Left renal pelvis (tissue), 4 donors: ENCODE measurements at places on chromosomes 13 and 19.

GRCh38 chr13:45773236-45773635, 71.1 kb downstream of the CBY2 start:
- no peak for DNase-seq

- no peak for DNase-seq
Observed at GRCh38 chr13:20716951-20717350, 13.5 kb downstream of the IL17D start.

DNA sequence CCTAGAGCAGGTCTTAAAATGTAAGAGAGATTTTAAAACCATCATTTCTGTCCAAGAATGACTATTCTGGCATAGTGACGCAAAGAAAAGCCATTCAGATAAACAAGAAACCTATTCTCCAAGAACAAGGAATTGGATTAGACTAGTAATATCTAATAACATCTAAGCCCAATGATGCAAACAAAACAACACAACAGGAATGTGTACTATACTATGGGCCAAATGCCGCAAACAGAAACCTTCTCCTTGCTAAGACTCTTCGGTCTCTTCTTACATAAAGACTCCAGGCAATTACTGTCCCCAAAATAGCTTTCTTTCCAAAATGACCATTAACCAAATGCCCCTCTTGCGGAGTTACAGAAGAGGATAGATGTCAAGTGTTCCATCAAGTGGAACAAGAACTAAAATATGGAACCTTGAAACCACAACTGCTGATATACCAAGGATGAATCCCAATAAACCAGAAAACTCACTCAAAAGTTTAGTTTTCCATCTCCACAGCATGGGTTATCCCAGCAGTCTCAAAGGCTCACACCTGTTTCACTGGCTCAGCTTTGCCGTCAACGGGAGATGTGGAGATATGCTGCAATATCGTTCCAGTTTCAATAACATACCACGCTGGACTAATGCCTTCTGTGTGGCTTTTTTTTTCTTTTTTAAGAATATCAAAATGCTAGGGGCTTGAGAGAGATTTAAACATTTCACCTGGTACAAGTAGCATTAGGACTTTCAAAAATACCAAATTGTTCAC, 76.2 kb downstream of the FOXO1 start:
- DNase-seq, result no peak

DNA sequence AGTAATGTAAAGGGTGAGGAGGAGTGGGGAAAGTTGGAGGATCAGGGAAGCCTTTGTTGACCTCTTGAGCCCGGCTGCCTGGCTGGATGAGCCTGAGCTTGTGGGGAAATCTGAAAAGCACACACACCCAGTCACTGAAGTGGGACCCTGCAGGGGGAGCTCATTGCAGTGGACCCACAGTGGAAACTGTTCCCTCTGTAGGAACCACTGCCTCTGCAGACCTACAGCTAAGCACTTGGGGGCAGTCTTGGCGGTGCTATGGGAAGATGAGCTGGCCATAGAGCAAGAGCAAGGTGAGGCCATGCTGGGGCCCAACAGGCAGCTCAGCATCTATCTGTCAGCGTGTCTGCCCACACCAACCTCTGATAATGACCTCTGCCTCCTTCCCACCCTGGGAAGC, 294.8 kb downstream of the TSHZ3 start:
- no peak for DNase-seq

DNA sequence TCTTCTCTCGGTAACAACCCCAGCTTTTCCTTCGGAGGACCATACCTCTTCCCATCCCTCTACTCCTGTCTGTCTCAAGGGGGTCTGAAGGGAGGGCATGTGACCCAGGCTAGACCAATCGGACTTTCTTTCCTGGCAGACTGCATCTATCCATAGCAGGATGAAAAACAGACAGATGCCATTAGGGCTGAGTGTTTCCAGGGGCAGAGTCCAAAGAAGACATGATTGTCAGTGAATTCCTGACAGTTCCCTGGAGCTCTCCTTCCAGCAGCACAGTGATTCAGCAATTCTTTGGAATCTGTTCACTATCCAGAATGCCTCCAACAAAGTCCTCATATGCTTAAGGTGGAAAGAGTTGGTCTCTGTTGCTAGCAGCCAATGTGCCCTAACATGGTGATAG, 189.8 kb downstream of the KCTD12 start:
- DNase-seq, result no peak

GRCh38 chr19:46998445-46999125, 21.1 kb upstream of the NPAS1 start:
- DNase-seq, result no peak

GRCh38 chr19:23101241-23101640, 15.6 kb upstream of the ZNF730 start:
- DNase-seq, result no peak

- DNase-seq, result no peak
Observed at GRCh38 chr19:19651076-19651475, 7.6 kb upstream of the GMIP start.
